CD4-positive, CD25-positive, alpha-beta regulatory T cell (primary cell): ENCODE measurements at places on chromosomes 1 and 21.
A peak's percentile ranks its signal among the peaks of the same experiment; 100 is the strongest.

- peak; percentile 27 for DNase-seq
These were observed 3.6 kb downstream of the KIAA0040 start for GRCh38 chr1:175188936-175189335.

- no peak for DNase-seq
These were observed 16.1 kb downstream of the RRP15 start for GRCh38 chr1:218301217-218301616.

DNA sequence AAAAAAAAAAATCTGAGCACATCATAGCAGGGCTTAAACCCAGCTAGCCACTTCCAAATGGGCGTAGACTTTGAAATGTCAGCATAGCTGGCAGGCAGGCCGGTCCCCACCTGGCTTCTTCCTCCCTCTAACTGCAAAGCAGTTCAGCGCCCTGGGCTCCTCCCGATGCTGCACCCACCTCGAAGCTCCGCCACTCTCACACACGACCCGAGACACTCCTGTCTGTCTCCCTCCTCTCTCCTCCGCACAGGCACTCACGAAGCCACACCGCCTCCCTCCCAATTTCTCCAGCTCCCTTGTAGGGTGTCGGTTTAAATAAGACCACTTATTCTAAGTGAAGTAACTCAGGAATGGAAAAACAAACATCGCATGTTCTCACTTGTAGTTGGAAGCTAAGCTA is 301.3 kb downstream of the NPHP4 start:
- no peak for DNase-seq

DNA sequence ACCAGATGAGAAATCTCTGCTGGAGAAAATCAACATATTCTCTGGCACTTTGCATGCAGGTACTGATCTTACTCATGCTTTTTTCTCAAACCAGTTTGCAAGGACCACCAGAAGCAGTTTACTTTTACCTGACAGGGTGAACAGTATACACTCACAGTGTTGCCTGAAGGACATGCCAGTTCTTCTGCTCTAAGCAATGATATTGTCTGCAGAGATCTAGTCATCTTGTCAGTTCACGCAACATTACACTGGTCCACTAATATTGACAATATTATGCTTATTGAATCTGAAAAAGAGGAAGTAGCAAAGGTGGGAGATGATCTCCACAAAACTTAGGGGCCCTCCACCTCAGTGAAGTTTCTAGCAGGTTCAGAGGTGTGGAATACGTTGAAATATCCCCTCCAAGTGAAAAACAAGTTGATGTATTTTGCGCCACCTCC is 3.8 kb upstream of the S100B start:
- no peak for DNase-seq
